ENCODE measurements at places on chromosomes 12 and 14.

DNA sequence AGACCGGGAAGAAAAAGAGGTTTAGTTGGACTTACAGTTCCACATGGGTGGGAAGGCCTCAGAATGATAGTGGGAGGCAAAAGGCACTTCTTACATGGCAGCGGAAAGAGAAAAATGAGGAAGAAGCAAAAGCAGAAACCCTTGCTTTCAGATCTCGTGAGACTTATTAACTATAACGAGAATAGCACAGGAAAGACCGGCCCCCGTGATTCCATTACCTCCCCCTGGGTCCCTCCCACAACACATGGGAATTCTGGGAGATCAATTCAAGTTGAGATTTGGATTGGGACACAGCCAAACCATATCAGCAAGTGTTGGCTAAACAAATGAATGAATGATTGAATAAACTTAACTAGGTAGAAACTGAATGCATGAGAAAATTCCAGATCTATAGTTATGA is 85.3 kb upstream of the PARP11 start:
- no peak for DNase-seq

GRCh38 chr12:131449027-131449426 is 261.9 kb upstream of the SFSWAP start:
- DNase-seq, result no peak

DNA sequence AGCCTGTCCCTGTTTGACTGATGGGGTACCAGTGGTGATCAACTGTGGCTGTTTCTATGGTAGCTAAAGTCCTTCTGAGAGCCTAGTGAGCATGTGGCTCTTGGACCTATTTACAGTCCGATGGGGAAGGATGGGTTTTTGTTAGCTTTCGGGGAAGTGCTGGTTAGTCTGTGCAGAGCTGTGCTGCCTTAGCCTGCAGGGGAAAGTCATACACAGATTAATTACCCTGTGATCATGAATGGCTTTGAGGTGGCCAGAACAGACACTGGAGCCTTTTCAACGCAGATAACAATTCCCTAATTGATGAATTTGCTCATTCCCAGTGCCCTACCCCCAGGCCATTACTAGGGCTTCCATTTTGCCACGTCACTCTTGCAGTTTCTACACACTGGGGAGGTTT is 99.7 kb downstream of the WSCD2 start:
- DNase-seq, result no peak

DNA sequence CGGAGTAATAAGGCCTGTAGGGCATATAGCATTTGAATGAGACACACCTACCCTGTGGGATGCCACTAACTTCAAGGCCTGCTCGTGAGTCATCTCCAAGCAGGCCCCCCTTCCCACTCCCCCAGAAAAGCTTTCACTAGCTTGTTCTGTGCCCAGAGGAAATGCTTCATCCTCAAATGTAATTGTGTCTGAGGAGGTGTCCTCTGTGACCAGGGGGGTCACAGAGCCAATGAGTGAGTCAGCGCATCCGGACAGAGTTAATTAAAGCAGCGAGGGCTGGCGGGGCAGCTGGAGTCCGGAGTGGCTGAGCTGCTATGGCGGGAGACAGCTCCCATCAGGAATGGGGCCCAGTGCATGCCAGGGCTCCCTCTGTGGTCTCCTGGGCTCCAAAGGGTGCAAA is 27.0 kb upstream of the ESRRB start:
- no peak for DNase-seq

- no peak for DNase-seq
Measured at GRCh38 chr12:51922762-51923505, 15.6 kb downstream of the ACVRL1 start.

- DNase-seq, result no peak
Measured at GRCh38 chr14:34324363-34324795, 137.7 kb downstream of the SPTSSA start.

GRCh38 chr14:58467575-58467974 is 40.1 kb downstream of the KIAA0586 start:
- DNase-seq, result no peak

DNA sequence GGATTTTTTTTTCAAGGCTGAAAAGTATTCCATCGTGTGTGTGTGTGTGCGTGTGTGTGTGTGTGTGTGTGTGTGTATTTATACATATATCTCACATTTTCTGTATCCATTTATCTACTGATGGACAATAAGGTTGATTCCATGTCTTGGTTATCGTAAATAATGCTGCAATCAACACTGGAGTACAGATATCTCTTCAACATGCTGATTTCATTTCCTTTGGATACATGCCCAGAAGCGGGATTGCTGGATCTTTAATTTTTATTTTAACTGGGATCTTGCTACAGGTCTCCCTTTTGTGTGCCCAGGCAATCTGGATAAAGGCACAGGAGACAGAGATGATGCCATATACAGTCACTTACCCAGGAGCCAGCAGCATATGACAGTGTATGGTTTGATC is 338.1 kb downstream of the SOX5 start:
- DNase-seq, result no peak

DNA sequence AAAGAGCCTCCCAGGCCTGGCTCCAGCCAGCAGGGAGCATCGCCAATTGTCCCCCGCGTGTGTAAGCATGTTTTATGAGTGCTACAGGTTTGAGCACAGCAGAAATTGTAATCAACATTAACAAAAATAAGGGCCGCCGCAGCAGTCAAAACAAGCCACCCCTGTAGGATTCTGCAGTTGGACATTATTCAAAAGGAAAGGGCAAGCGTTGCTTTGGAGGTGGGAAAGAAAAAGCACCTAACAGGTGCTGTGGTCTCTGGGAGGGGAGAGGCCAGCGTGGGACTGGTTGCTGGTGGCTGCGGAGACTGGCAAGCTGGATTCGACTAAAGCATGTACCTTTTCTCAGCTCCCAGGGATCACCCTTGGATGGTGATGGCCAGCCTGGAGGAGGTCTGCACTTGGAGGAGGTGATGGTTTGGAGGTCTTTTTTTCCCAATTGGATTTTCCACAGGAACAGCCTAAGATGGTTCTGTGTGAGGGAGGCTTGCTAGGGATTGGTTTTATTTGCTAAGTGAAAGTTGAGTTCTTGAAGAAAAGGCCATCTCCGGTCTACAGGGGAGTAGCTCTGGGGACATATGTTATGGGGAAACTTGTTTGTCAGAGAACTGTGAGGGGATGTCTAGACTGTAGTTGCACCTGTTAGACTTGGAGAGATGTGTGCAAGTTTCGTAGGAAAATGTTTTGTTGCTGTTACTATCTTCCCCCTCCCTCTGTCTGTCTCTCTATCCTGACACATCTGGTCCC is 2.0 kb downstream of the DYRK2 start:
- DNase-seq, result no peak

DNA sequence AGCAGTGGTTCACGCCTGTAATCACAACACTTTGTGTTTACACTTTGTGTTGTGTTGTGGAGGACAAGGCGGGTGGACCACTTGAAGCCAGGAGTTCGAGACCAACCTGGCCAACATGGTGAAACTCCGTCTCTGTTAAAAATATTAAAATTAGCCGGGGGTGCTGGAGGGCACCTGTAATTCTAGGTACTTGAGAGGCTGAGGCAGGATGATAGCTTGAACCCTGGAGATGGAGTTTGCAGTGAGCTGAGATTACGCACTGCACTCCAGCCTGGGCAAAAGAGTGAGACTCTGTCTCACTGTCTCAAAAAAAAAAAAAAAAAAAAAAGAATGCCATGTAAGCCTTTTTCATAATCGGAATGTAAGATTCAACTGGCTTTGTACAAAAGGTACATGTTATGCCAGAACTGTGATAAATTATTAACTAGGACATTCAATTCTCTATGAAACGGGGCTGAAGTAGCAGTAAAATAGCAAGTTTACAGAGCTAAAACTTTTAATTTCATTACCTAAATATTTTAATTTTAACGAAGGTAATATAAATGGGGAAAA is 13.9 kb upstream of the PITPNM2 start:
- DNase-seq, result no peak

- no peak for DNase-seq
Measured at GRCh38 chr14:62125793-62126192, 363.6 kb downstream of the SNAPC1 start.

DNA sequence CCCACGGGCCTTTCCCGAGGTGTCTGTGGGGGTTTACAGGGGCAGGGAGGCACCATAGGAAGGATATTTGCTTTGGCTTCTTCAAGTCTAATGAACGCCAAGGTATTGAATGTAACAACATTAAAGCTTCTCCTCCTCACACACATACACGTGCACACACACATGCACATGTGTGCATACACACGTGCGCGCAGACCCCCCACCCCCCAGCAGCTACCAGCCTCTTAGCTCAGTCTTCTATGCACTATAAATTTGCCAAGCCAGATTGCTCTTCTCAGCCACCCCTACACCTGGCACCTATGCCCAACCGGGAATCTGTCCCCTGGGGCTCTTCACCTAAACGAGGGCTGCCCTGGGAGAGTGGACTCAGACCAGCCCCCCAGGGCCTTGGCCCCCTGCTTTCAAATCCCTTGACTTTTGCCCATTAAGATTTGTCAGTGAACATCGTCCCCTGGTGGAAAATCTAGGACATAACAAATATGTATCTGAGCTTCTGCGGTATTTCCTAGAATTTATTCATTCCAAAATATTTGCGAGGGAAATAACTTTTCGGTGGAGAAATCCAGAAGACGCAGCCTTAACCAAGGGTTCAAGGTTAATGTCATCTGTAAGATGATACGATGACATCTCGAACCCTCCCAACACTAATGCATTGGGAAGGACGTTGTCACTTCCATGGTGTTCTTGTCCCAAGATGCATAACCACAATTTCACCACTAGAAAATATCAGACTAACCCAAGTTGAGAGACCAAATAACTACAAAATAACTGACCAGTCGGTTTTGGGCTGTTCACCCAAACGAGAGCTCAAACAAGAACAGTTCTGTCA is 330.4 kb downstream of the MED13L start:
- no peak for DNase-seq

- DNase-seq, result no peak
Measured at GRCh38 chr12:102465762-102466560, 14.4 kb downstream of the IGF1 start.

DNA sequence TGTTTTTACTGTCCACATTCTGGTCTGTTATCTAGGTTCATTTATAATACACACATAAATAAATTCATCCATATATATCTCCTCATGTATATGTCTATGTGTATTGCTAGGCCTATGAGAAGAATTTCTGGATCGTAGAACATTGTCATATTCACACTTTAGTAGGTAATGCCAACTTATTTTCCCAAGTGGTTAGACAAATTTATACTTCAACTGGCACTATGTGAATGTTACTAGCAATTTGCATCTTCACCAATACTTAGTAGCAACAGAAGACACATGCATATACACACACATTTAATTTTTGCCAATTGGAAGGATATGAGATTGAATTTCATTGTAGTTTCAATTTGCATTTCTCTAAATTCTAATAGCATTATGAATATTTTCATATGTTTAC is 365.1 kb downstream of the FSCB start:
- DNase-seq, result no peak

- DNase-seq, result no peak
Measured at GRCh38 chr14:101721111-101721510, 40.4 kb upstream of the PPP2R5C start.

GRCh38 chr14:68744613-68745012 is 48.3 kb downstream of the ZFP36L1 start:
- DNase-seq, result no peak

DNA sequence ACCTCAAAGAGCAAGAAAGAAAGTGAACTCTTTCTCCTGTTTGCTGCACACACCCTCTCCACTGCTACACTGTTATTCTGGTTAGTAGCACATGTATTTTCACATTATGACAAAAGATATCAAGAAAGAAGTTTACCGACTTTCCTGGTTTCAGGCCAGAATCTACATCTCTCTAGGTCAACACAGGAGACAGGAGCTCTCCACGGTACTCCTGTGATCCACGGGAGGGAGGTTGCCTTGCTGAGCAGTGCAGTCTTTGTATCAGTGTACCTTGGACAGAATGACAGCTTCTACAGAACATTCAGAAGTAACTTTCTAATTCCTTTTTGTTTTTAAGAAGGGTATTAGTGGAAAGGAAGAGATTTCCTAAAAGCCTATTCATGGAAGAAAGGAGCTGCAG is 805.6 kb downstream of the NRXN3 start:
- DNase-seq, result no peak

- no peak for DNase-seq
Measured at GRCh38 chr14:99789581-99789980, 3.6 kb upstream of the EML1 start.

- DNase-seq, result no peak
Measured at GRCh38 chr12:130429656-130430505, 92.2 kb downstream of the PIWIL1 start.

GRCh38 chr12:49708851-49709250 is 1.6 kb upstream of the FMNL3 start:
- DNase-seq, result no peak

DNA sequence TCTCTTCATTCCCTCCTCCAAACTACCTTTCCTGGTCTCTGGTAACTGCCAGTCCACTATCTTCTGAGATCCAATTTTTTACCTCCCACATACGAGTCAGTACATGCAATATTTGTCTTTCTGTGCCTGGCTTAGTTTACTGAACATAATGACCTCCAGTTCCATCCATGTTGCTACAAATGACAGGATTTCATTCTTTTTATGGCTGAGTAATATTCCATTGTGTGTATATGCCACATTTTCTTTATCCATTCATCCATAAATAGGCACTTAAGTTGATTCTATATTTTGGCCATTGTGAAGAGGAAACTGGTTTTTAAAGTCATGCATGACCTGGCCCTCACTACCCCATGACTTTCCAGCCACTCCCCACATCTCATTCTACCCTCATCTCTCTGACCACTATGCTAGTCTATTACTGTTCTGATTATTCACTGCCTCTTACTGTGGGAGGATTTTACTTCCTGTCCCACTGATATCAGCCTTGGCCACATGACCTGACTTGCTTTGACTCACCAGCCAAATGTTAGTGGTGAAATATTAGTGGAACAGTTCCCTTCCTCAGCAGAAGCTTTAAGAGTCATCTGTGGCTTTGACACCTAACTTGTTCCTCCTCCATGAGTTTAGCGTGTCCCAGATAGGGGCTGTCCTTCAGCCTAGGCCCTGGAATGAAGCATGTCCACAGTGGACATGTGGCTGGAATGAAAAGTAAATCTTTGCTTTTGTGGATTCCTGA is 52.2 kb downstream of the GOLGA5 start:
- no peak for DNase-seq

- DNase-seq, result no peak
Measured at GRCh38 chr12:94304566-94305061, 155.1 kb downstream of the CEP83 start.

GRCh38 chr12:3107071-3107583 is 29.9 kb downstream of the TSPAN9 start:
- no peak for DNase-seq

DNA sequence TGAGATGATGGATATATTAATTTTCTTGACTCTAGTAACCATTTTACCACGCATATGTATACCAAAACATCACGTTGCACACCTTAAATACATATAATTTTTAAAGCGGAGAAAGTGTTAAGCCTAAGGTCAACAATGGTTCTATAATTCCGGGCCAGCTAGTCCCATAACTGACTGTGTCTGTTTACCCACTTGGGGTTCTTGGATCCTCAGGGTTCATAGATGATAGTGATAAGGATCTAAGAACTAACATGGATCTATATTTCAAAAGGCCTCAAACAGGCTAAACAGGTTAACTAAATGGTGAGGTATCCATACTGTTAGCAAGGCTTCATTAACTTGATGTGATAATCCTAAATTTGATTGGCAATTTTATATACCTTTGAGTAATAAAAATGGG is 9.8 kb downstream of the SLC38A1 start:
- DNase-seq, result no peak
